ENCODE measurements at places on chromosomes 5 and 9. TPM values are rescaled to one million over a fixed set of nuclear protein-coding genes. Genes with fewer than 3 reads are reported as not detected.

DNA sequence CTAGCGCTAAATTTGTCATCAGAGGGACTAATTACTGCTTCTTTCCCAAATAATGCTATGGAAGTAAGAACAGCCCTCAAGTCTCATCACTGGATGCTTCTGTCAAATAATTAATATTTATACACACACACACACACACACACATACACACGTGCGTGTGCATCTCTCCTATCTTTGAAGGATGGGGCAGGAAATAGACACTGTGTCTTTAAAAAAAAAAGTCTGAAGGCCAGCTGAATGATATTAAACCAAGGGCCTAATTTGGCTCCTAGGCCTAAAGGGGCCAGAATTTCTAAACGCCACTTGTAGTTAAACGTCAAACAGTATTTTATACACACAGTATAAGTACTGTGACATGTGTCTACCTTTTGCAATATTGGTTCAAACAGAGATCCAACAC lies 3.3 kb downstream of the SLF1 start:
- DNase-seq: no peak

DBN1 gene
- 9.3 TPM for total RNA-seq

DNA sequence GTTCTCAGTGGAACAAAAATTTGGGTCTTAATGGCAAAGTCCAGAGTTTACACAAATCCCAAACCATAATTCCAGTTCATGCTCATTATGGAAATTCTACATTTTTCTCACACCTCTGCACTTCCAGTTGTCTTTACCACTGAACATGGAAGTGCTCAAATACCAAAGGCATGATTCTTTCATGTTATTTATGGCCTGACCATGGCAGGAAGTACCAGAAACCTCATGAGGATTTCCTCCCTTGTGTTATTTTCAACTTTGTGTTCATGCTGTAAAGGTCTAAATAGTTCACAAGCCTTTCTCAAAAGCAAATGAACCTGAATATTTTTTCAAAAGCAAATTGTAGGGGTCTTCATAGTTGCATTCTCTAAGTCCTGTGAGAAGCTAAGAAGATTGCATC lies 82.0 kb upstream of the ITGA1 start:
- DNase-seq: no peak

DNA sequence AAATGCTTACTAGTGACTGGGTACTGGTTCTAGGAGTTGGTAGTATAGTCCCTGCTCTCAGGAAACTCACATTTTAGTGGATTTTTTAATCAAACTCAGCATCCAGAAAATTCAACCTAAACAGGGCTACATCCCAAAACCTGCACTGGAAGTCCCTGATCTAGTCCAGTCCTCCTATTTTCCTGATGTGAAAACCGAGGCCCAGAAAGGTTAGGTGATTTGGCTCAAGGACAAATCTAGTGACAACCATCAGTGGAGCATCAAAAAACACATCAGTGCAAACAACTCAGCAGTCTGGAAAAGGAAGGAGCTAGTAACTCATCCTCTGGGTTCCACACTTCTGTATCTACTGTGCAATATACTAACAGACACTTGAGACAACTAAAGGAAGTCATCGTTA lies 38.2 kb downstream of the SERINC5 start:
- DNase-seq: no peak

C9orf43 gene
- 0.57 TPM for total RNA-seq

JAKMIP2 gene
- 1.3 TPM for total RNA-seq

- no peak for DNase-seq
Observed at GRCh38 chr5:32845171-32845570, 134.1 kb downstream of the NPR3 start.

GRCh38 chr5:16025681-16026080 lies 153.9 kb downstream of the MARCHF11 start:
- DNase-seq: no peak

GRCh38 chr5:10975945-10976344 lies 214.9 kb upstream of the DAP start:
- no peak for DNase-seq

ZNF618 gene
- total RNA-seq: 3.3 TPM

- no peak for DNase-seq
Observed at GRCh38 chr5:133113331-133114061, 61.7 kb downstream of the HSPA4 start.

Measured in colonic mucosa (tissue), 4 donors.